ENCODE measurements at places on chromosomes 4 and X.

GRCh38 chrX:38704146-38704882 lies 96.9 kb upstream of the MID1IP1 start:
- no peak for DNase-seq

DNA sequence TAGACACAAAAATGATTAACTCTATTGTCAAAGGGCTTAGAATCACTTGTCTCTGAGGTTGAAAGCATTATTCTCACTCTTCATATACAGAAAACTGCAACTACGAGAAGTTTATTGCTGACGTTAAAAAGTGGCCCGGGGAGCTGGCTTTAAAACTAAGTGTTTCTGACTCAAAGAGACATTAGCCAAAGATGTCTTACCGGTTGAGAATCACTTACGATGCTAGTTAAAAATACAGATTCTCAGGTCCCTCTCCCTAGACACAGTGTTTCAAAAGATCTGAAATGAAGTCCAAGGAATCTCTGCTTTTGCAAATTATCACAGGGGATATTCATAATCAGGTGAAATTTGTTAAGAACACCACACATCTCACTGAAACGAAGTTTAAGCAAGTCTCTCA lies 1.2 kb downstream of the GNPDA2 start:
- no peak for DNase-seq

- peak; percentile 59 for DNase-seq
Observed at GRCh38 chr4:8117278-8117682, 41.3 kb downstream of the ABLIM2 start.

GRCh38 chr4:165203541-165204461 lies 3.6 kb upstream of the KLHL2 start:
- no peak for DNase-seq

- no peak for DNase-seq
Observed at GRCh38 chrX:97876697-97877407, 993.1 kb downstream of the RPA4 start.

Data from RWPE1 (cell line).